Smooth muscle cell of the brain vasculature (primary cell): ENCODE measurements at places on chromosomes 2 and 18.

GRCh38 chr2:46539327-46540276 lies 60.2 kb downstream of the TMEM247 start:
- DNase-seq, result no peak

GRCh38 chr2:120365236-120365793 lies 19.4 kb downstream of the INHBB start:
- no peak for DNase-seq

DNA sequence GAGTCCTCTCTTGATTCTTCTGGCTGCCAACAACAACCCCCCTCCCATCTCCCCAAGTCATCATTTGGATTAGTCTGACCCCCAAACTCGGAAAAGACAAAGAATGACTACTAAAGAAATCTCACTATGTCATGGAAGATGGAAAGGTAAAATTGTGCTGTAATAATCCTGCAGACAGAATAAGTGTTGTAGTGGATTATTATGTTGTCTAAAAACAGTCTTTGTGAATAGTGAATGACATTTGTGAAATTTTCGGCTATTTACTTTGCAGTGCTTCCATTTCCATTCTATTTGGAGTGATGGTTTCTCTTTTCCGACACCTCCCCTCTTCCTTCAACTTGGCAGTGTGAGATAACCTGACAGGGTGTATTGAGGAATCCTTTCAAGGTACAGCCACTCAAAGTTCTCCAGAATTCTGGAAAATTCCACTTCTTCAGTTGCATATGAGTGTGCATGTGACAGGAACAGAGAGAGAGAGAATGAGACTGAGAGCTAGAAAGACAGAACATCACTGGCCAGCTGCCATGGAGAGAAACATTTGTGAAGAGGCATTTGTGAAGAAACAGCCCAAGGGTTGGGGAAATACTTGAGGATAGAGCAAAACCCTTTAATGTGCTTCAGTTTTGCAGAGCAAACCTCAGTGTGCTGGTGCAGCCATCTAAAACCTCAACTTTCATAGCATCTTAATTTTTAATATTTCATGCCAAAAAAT lies 141.9 kb upstream of the DLX2 start:
- no peak for DNase-seq

DNA sequence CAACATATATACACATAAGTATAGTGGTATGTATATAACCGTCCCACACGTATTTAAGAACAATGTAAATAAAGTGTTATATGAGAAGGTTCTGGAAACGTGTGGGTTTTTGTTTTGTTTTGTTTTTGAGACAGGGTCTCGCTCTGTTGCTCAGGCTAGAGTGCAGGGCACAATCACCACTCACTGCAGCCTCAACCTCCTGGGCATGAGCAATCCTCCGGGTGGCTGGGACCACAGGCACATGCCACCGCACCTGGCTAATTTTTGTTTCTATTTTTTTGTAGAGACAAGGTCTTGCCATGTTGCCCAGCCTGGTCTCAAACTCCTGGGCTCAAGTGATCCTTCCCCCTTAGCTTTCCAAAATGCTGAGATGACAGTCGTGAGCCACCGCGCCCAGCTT lies 6.2 kb downstream of the ADAM17 start:
- DNase-seq, result no peak

DNA sequence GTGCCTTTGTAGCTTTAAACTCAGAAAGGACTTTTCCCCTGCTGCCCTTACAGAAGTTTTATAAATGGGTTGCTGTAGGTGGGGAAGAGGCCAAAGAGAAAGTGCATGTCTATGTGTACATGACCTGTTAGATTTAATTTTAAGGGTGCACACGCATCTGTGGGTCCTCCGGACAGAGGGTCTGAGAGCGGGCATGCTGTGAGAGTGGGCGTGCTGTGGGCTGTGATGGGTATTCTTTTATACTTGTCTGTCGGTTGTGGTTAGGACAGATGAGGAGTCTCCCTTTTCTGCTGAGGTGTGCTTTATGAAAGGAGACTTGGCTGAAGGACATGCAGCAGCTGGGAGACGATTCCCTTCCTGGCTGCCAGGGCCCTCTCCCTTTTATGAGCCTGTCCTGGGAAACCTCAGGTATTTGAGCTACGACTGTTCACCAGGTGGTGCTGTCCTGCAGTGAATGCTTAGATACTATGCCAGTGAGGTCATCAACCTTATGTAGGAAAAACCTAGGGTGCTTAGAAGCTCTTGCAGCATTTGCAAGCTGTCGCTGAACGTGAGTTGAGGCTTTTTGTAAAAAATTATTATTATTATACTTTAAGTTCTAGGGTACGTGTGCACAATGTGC lies 67.5 kb downstream of the TANC1 start:
- DNase-seq, result no peak

DNA sequence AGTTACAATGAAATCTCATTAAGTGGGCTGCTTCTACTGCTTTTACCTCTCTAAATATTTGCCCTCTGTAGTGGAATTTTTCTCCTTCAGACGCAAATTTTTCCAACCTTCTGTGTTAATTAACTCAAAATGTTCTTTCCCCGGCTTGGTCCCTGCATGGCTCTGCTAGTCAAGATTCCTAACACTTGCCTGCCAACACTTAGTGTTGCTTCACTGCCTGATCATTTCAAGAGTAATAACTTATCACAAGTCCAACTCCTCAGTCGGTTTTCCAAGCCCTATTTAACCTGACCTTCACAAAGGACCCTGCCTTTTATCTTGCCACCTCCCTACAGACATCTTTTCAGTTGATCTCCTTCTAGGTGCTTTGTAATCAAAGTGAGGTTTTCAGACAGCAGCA lies 142.7 kb downstream of the HRH4 start:
- DNase-seq, result no peak

- no peak for DNase-seq
Observed at GRCh38 chr2:237669628-237670392, 42.4 kb downstream of the LRRFIP1 start.

- DNase-seq, result no peak
Observed at GRCh38 chr2:138298900-138299299, 202.7 kb upstream of the SPOPL start.

GRCh38 chr2:119697290-119698020 lies 18.5 kb downstream of the TMEM177 start:
- DNase-seq, result no peak

GRCh38 chr2:189367343-189367742 lies 73.9 kb upstream of the WDR75 start:
- no peak for DNase-seq

- no peak for DNase-seq
Observed at GRCh38 chr2:85151026-85151425, 17.8 kb downstream of the TCF7L1 start.

DNA sequence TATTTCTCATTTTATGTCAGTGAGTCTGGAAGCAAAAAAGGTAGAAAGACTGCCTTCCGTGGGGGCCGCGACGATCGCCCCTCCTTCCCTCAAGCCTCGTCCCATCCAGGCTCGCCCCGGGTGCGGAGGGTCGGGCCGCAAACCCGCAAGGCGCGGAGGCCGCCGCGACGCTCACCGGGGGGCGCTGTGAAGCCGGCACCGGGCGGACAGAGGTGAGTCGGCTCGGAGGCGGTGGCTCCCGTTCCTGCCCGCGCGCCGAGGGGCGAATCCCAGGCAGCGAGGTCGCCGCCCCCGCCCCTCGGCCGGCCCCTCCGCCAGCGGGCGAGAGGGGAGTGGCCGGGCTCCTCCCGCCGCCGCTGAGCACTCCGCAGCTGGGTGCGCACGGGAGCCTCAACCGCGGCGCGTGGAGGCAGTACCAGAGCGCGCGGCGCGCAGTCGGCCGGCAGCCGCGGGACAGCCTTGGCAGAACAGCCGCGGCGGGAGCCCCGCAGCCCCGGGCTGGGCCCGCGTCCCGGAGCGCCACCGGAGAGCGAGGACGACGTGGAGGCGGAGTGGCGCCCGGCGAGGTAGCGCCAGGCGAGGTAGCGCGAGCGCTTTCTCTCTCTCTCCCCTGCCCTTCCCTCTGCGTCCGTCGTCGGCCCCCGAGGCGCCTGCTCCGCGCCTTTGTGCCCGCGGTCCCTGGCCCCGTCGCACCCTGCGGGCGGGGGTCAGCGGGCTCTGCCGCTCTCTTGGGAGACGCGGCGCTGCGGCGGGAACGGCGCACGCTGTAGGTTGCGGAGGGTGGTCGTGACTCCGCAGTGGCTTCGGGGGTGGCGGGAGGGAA lies at the start of gene MYO1B:
Gene MYO1B, plus strand, starts transcription at position 359 of the 823 bp plus-strand sequence. CDS start 31,492 bp downstream, outside the sequence.
- no peak for DNase-seq

DNA sequence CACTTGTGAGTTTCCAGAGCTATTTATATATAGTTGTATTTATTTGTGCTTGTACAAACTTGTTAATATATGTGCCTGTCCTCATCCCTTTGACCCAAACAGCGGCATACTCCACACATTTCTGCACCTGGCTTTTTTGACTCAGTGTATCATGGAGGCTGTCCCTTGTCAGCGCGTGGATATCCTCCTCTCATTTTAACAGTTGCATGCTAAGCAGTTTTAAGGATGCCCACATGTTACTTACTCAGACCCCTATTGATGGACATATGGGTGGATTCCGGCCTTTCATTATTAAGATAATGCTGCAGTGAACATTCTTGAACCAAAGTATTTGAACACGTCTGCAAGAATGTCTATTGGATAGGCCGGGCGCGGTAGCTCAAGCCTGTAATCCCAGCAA lies 655 bp upstream of the MREG start:
- DNase-seq, result no peak

DNA sequence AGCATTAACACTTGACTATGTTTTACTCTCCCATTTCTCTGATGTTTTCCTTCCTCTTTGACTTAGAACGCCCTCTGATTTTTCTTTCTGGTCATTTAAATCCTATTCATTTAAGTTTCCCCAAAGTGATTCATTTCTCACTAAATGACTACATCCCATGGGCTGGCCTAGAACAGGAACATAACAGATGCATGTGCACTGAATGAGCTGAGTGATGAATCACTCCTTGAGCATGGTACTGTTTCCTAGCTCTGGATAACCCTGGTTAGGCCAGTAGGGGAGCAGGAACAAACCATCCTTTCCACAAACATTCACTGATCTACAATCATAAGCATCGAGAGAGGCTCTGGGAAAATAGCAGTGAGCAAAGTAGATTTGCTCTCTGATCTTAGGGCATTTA lies 221.9 kb upstream of the SETBP1 start:
- no peak for DNase-seq

- no peak for DNase-seq
Observed at GRCh38 chr2:208713066-208713745, 306.6 kb downstream of the PTH2R start.

GRCh38 chr2:52269696-52270485 lies 1238.0 kb upstream of the NRXN1 start:
- DNase-seq, result peak; percentile 47

- no peak for DNase-seq
Observed at GRCh38 chr2:74515981-74516633, 1.9 kb downstream of the TLX2 start.

GRCh38 chr2:64008434-64009009 lies 10.7 kb downstream of the VPS54 start:
- no peak for DNase-seq

- DNase-seq, result no peak
Observed at GRCh38 chr2:155913356-155913755, 419.2 kb downstream of the NR4A2 start.

DNA sequence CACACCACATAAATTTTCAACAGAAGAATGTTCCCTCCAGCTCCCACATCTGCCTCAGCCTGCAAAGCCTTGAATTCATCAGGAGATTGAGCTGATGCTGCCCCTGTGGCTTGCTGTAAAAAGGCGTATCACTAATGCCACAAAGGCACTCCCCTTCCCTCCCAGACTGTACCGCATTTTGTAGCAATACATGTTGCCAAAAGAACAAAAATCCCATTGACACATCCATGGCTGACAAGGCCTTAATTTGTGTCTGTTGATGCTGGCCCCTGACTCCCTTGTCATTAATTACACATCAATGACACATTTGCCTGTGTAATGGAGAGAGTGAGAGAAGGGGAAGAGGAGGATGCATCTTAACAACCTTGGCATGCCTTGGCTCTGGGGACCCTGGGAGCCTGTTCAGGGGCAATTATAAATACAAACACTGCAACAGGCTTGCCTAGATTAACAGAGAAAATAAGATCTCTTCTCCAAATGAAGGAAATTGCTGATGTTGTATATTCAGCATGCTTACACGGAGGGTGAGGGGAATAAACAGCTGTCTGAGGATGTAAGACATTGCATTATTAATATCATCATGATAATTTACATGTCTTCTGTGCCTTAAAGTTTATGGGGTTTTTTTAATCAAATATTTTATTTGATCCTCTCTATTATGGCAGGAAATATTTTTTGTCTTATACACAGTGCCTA lies 264.0 kb downstream of the SUCLG1 start:
- no peak for DNase-seq

DNA sequence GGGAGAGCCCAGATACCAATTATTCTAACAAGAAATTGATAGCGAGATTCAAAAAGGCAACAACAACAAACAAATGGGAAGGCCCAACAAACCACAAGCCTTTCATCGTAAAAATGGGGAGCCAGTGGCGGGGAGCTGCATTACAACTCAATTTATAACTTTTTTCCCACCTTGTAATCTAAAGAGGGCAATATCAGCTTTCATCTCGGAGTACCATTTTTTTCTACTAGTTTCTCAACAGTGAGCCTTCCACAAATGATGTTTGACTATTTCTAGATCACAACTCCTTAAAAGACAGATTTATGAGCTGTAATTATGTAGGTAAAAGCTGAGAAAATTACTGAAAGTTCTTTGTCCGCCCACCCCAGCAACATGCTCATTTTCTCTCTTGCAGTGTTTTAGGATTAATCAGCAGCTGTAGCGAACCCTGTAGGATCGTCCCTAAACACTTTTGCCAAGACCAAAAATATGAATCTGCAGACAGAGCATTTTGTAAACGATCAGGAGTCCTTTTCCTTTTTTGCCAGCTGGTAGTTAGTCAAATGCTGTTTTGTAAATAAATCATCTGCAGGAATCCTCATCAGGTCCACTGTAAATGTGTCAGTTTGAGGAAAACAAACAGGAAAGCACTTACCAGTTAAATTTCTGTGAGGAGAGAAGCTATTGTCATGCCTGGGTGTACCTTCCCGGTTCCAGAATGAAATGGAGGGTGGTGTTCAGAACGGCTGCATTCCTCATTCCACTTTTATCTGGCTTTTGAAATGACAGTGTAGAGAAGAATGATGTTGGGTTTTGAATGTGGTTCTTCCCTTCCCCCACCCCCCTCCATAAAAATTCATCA lies 53.2 kb downstream of the EEF1B2 start:
- DNase-seq, result no peak
